ENCODE measurements at places on chromosomes 7 and 10. TPM values are rescaled to one million over a fixed set of nuclear protein-coding genes. Genes with fewer than 3 reads are reported as not detected.

Gene ANKRD61
- total RNA-seq: 0.35 TPM

Gene TSPAN15
- total RNA-seq: 13.2 TPM

- no peak for DNase-seq
Observed at GRCh38 chr7:69388452-69389137, 209.7 kb upstream of the AUTS2 start.

GRCh38 chr7:71120096-71120495 lies 11.8 kb upstream of the GALNT17 start:
- no peak for DNase-seq

DNA sequence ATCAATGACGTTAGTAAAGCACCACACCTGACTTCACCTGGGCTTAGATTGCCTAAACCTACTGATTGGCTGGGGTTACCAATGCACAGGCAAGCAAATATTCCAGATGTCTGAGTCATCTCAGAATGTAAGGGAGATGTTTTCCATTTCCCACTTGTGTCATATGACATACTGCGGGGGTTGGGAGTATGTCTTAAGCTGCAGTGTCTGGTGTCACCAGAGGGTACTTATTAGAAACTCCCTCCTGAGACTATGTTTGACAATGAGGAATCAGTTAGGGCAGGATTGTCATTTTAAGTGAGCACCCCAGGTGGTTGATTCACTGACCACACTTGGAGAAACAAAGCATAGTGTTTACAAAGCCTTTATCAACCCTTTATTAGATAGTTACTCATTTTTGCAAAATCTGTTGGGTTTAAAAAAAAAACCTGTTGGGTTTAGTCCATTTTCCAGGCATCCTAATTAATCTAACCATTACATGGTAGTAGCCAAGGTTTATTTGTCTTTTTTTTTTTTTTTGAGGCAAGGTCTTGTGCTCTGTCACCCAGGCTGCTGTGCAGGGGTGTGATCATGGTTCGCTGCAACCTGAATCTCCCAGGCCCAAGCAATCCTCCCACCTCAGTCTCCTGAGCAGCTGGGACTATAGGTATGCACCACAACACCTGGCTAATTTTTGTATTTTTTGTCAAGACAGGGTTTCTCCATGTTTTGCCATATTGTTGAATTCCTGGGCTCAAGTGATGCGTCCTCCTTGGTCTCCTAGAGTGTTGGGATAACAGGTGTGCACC lies 72.5 kb downstream of the CDK6 start:
- DNase-seq: peak; percentile 82

- peak; percentile 65 for DNase-seq
Observed at GRCh38 chr7:151757274-151757673, 119.6 kb downstream of the PRKAG2 start.

- DNase-seq: peak; percentile 43
Observed at GRCh38 chr7:32501522-32501921, 6.2 kb downstream of the AVL9 start.

Gene PTPRZ1
- total RNA-seq: not detected

Gene CALML5
- total RNA-seq: not detected
